ENCODE measurements at places on chromosomes 7 and 10.

GRCh38 chr7:103447073-103447960 lies 1.3 kb upstream of the SLC26A5 start:
- peak; percentile 24 for DNase-seq

DNA sequence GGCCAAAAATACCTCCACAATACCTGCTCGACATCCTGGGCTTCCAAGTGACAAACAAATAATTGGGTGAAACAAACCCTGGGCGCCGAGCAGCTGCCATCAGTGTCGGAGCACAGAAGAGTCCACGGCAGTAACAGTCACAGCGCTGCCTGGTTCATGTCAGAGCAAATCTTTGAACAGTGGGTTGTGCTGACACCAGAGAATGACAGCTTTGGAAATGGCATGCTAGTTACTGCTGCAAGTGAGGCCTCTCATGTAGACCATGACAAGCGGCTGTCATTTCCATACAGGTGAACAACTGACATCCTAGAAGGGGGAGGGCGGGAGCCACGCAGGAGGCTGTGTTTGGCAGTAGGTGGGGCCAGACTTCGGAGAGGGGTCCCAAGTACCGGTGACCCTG lies 420.5 kb upstream of the GALNT17 start:
- DNase-seq: no peak

GRCh38 chr7:99132595-99133321 lies 11.2 kb downstream of the SMURF1 start:
- no peak for DNase-seq

- DNase-seq: no peak
These were observed 109.3 kb downstream of the UBE2H start for GRCh38 chr7:129843365-129843898.

GRCh38 chr10:30384701-30385201 lies 35.7 kb upstream of the MTPAP start:
- no peak for DNase-seq

- DNase-seq: no peak
These were observed 58.6 kb downstream of the LOXL4 start for GRCh38 chr10:98209441-98209840.

- no peak for DNase-seq
These were observed 59.9 kb upstream of the ECHDC3 start for GRCh38 chr10:11682267-11682683.

- no peak for DNase-seq
These were observed 2.5 kb downstream of the PSAP start for GRCh38 chr10:71848325-71849275.

DNA sequence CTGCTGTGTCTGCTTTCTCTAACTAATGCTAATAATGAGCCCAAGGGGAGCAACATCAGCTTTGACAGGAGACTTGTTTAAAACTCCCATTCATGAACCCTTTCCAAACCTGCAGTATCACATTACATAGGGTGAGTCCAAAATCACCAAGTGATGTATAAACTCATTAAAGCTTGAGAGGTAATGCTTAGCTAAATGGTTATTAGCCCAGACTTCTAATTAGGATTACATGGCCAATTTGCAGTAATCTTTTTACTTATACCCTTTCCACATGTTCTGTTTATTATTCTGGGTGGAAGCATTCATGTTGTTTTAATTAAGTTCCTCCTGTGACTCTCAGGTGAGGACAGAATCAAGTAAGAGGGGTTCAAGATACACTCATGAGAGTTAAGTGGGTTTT lies 17.5 kb downstream of the ZNF138 start:
- no peak for DNase-seq

- DNase-seq: peak; percentile 83
These were observed 62.0 kb upstream of the NAMPT start for GRCh38 chr7:106346678-106347217.

- DNase-seq: no peak
These were observed 275.2 kb downstream of the POU6F2 start for GRCh38 chr7:39252916-39253315.

DNA sequence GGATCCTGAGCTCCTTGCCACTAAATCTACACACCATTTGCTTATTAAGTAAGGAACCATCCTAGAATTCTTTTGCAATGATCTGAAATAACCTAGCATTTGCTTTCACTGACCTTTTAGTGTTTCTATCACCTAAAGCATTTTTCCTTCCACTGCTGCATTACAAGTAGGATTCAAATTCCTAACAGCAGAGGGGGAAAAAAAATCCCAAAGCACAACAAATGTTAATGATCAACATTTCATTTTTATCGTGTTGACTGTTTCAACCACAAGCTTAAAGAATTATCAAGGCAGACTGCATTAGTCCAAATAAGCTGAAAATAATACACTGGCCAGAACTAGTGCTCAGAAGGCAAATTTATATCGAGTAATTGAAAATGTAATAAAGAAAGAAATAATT lies 174.7 kb upstream of the TCF7L2 start:
- no peak for DNase-seq

DNA sequence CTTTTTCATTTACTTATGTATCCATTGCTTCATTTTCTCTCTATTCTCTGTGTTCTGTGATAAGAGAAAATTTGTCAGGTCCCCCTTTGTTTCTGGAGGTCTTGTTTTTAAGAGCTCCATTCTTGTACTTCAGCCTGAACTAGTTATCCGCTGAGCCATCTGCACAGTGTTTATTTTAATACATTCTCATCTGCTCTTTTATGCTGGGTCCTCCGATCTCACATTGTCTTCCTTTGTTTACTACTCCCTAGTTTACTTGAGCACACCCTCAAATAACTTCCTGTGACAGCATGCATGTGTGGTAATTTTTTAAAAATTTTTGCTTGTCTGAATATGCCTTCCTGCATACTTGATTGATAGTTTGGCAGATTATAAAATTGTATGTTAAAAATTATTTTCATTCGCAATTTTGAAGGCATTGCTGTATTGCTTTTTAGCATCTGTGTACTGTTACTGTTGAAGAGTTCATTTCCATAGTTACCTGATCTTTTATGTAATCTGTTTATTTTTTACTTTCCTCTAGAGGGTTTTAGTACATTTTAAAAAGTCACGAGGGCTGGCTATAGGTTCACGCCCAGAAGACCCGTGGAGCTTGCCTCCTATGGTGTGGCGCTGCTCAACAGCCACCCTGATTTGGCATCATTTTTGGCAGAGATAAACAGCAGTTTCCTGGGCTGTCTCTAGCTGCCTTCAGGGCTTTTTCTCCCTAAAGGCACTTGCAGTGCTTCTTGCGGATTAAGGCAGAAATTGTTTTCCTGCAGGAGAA lies 31.9 kb downstream of the RSBN1L start:
- no peak for DNase-seq

GRCh38 chr10:131174211-131174565 lies 137.3 kb downstream of the TCERG1L start:
- DNase-seq: no peak

DNA sequence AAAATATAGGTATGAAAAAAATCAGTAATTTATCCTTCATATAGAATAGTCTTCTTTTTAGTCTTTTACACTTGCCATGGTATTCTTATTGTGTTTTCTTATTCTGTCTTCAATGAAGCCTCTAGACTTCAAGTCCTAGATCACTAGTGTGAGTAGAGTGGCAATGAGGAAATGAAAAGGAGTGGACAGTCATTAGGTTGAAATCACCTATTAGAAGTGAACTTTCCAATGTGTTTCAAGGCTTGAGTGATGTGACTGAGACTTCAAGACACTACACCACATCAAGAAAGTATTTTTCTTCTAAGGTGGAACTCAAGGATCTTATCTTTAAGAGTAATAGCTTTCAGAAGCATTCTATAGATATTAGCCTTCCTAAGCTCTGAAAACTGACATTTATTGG lies 357.8 kb upstream of the MBL2 start:
- DNase-seq: no peak
